T-cell (primary cell): ENCODE measurements at places on chromosomes 7 and 10.

DNA sequence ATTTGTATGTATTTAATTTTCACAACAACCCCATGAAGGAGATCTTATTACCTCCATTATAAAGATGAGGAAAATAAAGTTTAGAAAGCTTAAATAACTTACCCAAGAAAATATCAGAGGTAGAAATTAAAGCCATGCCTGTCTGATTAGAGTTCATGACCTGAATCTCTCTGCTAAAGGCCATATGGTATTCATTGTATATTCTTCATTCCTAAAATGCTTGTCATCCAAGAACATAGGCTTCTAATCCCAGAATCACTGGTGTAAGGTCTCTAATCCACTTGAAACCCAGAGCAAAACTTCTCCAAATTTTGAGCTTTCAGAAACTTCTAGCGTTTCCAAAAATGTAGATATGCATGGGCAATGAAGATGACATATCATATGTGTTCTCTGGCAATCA, 72.3 kb upstream of the YAE1 start:
- H3K27ac ChIP-seq, result no peak overlapping the region
- peaks cover 10% of the 10 kb centered on the region for H3K27me3 ChIP-seq
- no peaks in the 10 kb centered on the region for H3K36me3 ChIP-seq
- DNase-seq, result no peak
- H3K4me3 ChIP-seq, result no peak overlapping the region

DNA sequence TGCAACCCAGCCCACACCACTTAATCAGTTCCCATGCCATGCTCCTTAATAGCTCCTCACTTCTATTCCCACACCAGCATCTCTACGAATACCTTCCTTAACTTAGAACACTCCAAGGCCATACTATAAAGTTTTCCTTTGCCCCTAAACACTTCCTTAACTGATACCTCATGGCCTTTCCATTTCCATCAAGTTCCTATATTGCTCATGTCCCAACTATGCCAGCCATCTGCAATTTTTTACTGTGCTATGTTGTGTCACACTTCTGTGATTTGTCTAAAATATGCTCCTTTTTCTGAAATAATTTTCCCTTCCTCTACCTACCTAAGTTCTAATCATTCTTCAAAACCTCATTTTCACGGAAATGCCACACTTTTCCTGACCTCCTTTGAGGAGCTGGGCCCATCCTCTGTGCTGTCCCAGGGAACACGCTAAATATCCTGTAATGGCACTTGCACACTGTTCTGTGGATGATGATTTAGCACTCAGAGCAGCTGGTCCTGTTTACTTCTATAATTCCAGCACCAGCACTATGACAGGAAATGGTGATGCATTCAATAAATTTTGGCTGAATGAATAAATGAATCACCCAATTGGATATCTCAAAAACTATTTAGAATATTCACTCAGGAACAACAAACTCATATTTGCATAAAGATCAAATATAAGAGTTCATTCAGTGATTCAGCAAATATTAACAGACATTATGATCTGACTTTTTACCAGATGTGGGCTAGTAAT, 266.5 kb upstream of the HGF start:
- H3K27me3 ChIP-seq, result no peaks in the 10 kb centered on the region
- H3K4me3 ChIP-seq, result no peak overlapping the region
- H3K4me1 ChIP-seq, result no peaks in the 10 kb centered on the region
- DNase-seq, result no peak
- H3K27ac ChIP-seq, result no peak overlapping the region
- H3K36me3 ChIP-seq, result no peaks in the 10 kb centered on the region

- no peak for DNase-seq
- H3K4me3 ChIP-seq, result no peak overlapping the region
- no peak overlapping the region for H3K27ac ChIP-seq
Measured at GRCh38 chr10:68080853-68081431, 5.9 kb upstream of the HERC4 start.

DNA sequence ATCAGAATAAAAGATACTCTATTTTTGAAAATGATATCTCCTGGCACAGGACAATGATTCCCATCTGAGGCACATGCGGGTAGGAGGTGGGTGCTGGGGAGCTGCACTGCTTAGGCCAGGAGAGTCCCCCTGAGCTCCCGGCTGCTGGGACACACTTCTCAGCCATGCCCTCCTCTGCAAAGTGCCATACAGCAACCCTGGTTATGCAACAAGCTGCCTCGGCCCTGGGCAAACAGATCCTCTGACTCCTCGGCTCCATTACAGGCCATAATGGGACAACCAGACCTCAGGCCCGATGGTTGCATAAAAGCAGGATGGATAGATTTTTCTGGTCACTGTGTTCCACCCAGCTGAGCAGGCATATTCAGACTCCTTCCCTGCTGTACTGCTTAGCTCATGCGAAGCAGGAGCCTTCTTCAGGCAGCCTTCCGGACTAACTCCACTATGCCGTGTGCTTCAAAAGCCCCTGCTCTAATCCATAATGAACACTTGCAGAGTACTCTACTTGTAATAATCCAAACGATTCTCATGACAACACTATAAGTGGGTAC, 6.5 kb upstream of the LEP start:
- no peak for DNase-seq
- H3K4me1 ChIP-seq, result no peaks in the 10 kb centered on the region
- no peaks in the 10 kb centered on the region for H3K27me3 ChIP-seq
- no peak overlapping the region for H3K27ac ChIP-seq
- H3K36me3 ChIP-seq, result no peaks in the 10 kb centered on the region

GRCh38 chr7:20351901-20352300, 21.2 kb downstream of the ITGB8 start:
- no peak overlapping the region for H3K27ac ChIP-seq
- DNase-seq, result no peak
- H3K4me1 ChIP-seq, result no peaks in the 10 kb centered on the region
- no peaks in the 10 kb centered on the region for H3K36me3 ChIP-seq

GRCh38 chr10:127243490-127244272, 47.3 kb upstream of the INSYN2A start:
- no peaks in the 10 kb centered on the region for H3K4me1 ChIP-seq
- no peak for DNase-seq
- H3K27ac ChIP-seq, result no peak overlapping the region
- no peaks in the 10 kb centered on the region for H3K36me3 ChIP-seq

DNA sequence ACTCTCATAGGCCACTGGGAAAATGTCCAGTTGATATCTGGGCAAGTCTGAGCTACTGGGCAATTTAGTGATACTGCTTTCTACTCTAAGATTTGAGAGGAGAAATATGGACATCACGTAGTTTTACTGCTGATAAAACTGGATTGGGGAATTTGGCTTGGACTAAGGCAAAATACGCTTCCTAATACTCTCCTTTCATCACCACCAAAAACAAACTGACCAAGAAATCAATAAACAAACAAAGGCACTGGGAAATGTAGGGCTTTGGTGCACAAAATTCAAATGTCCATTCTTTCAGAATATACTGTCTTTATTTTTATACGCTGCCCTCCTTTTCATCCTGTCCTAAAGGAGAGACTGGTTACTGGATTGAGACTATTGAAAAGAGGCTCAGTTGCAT, 145.1 kb upstream of the SP8 start:
- no peak for DNase-seq
- H3K27me3 ChIP-seq, result no peaks in the 10 kb centered on the region
- no peak overlapping the region for H3K27ac ChIP-seq
- no peaks in the 10 kb centered on the region for H3K36me3 ChIP-seq

DNA sequence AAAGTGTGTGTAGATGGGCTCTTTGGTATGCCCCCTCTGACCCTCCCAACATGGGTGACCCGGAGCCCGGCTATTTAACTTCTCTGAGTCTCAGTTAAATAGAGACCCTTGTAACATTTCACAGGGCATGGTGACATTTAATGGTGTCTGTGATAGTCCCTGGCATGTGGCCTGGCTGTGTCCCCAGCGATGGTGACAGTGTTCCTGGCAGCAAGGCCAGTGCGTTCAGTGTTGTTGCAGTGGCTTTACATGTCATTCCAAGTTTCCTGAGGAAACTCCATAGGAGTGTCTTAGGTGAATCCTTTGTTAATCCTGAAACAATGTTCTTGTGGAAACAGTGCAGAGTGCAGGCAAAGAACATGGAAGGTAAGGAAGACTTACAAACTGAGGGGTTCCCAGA, 137.0 kb downstream of the RAMP3 start:
- H3K4me1 ChIP-seq, result no peaks in the 10 kb centered on the region
- H3K27me3 ChIP-seq, result no peaks in the 10 kb centered on the region
- no peak overlapping the region for H3K27ac ChIP-seq
- no peak overlapping the region for H3K4me3 ChIP-seq

DNA sequence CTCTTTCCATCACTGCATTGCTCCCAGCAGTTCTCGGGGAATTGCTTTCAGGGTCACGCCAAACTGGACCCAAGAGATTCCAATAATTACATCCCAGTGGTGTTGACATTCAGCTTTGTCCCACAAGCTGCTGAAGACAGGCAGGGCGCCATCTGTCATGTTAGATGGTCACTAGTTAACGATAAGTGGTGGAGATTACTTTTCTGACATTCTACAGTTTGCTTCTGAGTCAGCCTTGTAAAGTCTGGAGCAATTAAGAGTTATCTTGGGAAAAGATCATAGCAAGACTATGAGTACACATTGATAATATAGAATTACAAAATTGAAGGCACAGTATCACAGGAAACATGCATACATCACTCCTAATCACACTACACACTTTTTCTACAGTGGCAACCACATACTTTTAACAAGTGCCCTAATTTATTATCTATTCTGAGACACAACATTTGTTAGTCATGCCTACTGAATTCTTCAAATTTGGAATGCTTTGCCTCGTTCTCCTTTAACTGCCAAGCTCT, 41.9 kb downstream of the SEMA3C start:
- no peak overlapping the region for H3K27ac ChIP-seq
- H3K27me3 ChIP-seq, result no peaks in the 10 kb centered on the region
- H3K36me3 ChIP-seq, result no peaks in the 10 kb centered on the region
- no peak for DNase-seq

- DNase-seq, result no peak
- no peaks in the 10 kb centered on the region for H3K27me3 ChIP-seq
Measured at GRCh38 chr10:98246911-98247805, 20.8 kb downstream of the LOXL4 start.

DNA sequence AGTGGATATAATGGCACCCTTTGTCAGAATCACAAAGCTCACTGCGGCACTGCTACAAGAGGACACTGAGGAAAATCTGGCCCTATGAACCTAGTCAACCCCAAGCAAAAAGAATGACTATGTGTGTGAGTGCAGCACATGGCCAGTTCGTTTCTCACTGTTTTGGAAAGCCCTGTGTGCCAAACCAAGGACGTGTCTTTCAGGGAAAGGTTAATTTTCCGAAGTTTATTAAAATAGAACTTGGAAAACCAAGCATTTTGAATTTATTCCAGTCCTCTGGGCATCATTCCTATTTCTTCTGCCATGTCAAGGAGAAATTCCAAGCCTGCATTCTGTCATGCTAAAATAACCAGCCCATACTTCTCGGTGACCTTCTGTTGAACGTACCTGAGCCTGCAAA, 471.8 kb downstream of the PLXDC2 start:
- no peak overlapping the region for H3K27ac ChIP-seq
- no peak overlapping the region for H3K4me3 ChIP-seq
- no peak for DNase-seq
- no peaks in the 10 kb centered on the region for H3K27me3 ChIP-seq
- no peaks in the 10 kb centered on the region for H3K4me1 ChIP-seq

DNA sequence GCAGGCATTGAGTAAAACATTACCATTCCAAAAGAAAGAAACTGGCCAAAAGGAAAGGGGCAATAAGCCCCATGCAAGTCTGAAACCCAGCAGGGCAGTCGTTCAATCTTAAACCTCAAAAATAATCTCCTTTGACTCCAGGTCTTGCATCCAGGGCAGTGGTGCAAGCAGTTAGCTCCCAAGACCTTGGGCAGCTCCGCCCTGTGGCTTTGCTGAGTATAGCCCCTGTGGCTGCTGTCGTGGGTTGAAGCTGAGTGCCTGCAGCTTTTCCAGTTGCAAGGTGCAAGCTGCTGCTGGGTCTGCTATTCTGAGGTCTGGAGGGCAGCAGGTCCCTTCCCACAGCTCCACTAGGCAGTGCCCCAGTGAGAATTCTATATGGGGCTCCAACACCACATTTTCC, 580.1 kb upstream of the AUTS2 start:
- H3K4me3 ChIP-seq, result no peak overlapping the region
- no peak overlapping the region for H3K27ac ChIP-seq
- no peak for DNase-seq
- H3K4me1 ChIP-seq, result no peaks in the 10 kb centered on the region
- no peaks in the 10 kb centered on the region for H3K36me3 ChIP-seq

DNA sequence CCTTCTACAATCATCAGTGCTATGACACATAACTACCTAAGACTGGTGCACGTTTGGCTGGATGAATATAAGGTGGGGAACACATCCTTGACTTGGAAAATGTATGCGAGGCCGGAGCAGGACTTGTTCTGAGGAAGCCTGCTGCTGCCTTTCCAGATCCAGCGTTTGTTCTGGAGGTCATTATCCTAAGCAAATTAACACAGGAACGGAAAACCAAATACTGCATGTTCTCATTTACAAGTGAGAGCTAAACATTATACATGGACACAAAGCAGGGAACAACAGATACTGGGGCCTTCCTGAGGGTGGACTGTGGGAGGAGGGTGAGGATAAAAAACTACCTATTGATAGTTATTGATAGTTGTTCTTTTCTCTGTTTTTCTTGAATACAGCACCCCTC, 10.8 kb upstream of the GALNT11 start:
- DNase-seq, result no peak
- H3K27me3 ChIP-seq, result no peaks in the 10 kb centered on the region
- H3K27ac ChIP-seq, result no peak overlapping the region
- no peaks in the 10 kb centered on the region for H3K36me3 ChIP-seq
- H3K4me3 ChIP-seq, result no peak overlapping the region

- no peak for DNase-seq
- no peaks in the 10 kb centered on the region for H3K27me3 ChIP-seq
- no peaks in the 10 kb centered on the region for H3K36me3 ChIP-seq
- no peaks in the 10 kb centered on the region for H3K4me1 ChIP-seq
- H3K4me3 ChIP-seq, result no peak overlapping the region
Measured at GRCh38 chr10:71952745-71953144, 11.4 kb upstream of the CHST3 start.

DNA sequence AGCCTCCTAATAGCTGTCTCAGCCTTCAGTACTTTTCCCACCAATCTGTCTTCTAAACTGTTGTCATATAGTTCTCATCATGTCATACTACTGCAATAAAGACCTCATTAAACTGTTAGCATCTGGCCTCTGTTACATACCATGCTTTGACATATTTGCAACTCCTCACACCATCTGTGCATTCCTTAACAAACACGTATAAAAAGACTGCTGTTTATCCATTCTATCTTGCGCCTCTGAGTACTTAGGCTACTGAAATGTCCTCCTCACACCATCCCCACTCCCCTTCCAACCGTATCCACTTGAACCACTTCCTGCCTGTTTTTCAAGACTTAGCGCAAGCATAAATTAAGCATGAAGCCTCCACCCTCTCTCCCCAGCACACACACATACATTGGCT, 41.6 kb downstream of the SLC16A9 start:
- no peaks in the 10 kb centered on the region for H3K36me3 ChIP-seq
- no peaks in the 10 kb centered on the region for H3K27me3 ChIP-seq
- no peak overlapping the region for H3K27ac ChIP-seq
- DNase-seq, result no peak
- no peak overlapping the region for H3K4me3 ChIP-seq
- H3K4me1 ChIP-seq, result no peaks in the 10 kb centered on the region

- no peak overlapping the region for H3K4me3 ChIP-seq
- DNase-seq, result no peak
- no peaks in the 10 kb centered on the region for H3K27me3 ChIP-seq
Measured at GRCh38 chr7:120395526-120396019, 122.6 kb downstream of the KCND2 start.
